H9 (cell line): ENCODE measurements at places on chromosomes 16 and 17. TPM values are rescaled to one million over a fixed set of nuclear protein-coding genes. Genes with fewer than 3 reads are reported as not detected.

GRCh38 chr17:75244133-75244866 is 17.1 kb downstream of the GGA3 start:
- H3K4me3 ChIP-seq, result no peak overlapping the region
- H3K27me3 ChIP-seq, result no peaks in the 10 kb centered on the region
- peaks cover 62% of the 10 kb centered on the region for H3K36me3 ChIP-seq
- no peaks in the 10 kb centered on the region for H3K4me1 ChIP-seq
- DNase-seq, result no peak

DNA sequence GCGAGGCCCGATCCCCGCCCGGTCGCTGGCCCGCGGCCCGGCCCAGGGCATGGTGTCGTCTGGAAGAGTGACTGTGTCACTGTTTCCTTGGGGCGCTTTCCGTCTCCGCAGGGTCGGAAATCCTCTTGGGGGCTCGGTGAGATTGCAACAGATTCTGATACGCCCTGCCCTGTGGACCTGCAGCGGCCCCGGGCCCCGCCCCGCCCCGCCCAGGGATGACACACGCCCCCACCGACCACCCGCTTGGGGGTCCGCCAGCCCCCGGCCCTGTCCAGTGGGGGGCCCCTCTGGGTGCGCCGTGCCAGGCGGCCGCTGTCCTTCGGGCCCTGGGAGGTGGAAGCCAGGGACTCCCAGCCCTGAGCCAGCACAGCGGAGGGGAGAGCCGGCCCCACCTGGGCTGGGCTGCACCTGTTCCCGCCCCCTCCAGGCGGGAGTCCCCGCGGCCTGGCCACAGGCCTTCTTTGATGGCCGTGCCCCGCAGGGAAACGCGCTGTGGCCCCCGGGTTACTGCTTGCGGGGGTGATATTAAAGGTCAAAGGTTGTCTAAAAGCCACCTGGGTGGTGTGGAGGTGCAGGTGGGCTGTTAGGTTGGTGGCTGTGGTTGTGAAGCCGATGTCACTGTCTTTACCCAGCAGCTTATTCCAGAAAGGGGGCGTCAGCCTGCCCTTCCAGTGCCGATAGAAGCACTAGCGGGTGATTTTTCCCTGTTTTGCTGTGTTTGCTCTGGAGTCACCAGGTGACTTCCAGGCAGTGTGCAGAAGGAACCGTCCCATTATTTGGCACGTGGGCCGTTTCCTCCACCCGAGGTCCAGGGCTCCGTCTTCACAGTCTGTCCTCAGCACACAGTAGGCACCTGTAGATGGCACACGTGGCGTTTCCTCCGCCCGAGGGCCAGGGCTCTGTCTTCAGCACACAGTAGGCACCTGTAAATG is 752 bp downstream of the TBC1D24 start:
- H3K27me3 ChIP-seq, result peaks cover 13% of the 10 kb centered on the region; the same call in 1 of the 2 replicates
- DNase-seq, result peak; percentile 56
- H3K4me3 ChIP-seq, result peak overlapping the region; percentile 80
- no peaks in the 10 kb centered on the region for H3K4me1 ChIP-seq

GRCh38 chr17:50536683-50537646 is 4.4 kb downstream of the EPN3 start:
- DNase-seq, result no peak
- no peak overlapping the region for H3K4me3 ChIP-seq
- peaks cover 3% of the 10 kb centered on the region; the same call in 1 of the 2 replicates for H3K4me1 ChIP-seq
- no peaks in the 10 kb centered on the region; the same call in 1 of the 2 replicates for H3K27me3 ChIP-seq
- no peaks in the 10 kb centered on the region; the same call in 1 of the 2 replicates for H3K36me3 ChIP-seq
- no peak overlapping the region for H3K27ac ChIP-seq

- peak within 1 kb of the TSS; percentile 73 for H3K4me3 ChIP-seq
- H3K36me3 ChIP-seq, result no peaks in the 10 kb centered on the region
- H3K27me3 ChIP-seq, result no peaks in the 10 kb centered on the region
- H3K4me1 ChIP-seq, result no peaks in the 10 kb centered on the region; the same call in 1 of the 2 replicates
These were observed at the start of gene PLCD3 for GRCh38 chr17:45132320-45132571. PLCD3 (minus strand) TSS chr17:45132515; CDS start chr17:45132410, 105 bp downstream.

DNA sequence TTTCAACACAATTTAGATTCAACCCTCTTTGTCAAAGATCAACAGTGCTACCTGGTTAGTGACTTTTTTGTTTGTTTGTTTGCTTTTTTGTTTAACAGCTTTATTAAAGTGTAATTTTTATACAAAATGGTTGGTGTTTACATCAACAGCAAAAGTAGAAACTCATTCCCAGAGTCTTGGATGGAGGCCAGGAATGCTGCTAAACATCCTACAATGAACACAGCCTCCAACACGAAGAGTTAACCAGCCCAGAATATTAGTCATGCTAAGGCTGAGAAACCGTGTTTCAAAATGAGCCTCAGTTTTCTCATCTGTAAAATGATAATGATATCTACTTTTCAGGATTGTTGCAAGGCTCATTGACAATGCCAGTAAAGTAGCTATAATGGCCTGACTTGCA is 211.0 kb upstream of the MAF start:
- H3K27ac ChIP-seq, result no peak overlapping the region
- peaks cover 7% of the 10 kb centered on the region; the same call in 1 of the 2 replicates for H3K36me3 ChIP-seq
- peaks cover 2% of the 10 kb centered on the region; the same call in 1 of the 2 replicates for H3K4me1 ChIP-seq
- H3K27me3 ChIP-seq, result no peaks in the 10 kb centered on the region
- no peak overlapping the region for H3K4me3 ChIP-seq

MT4 gene
- total RNA-seq, result not detected in 2 replicates
